ENCODE measurements at places on chromosomes 4 and X.

- no peak for DNase-seq
Observed at GRCh38 chrX:152923599-152923998, 25.7 kb downstream of the ZNF185 start.

DNA sequence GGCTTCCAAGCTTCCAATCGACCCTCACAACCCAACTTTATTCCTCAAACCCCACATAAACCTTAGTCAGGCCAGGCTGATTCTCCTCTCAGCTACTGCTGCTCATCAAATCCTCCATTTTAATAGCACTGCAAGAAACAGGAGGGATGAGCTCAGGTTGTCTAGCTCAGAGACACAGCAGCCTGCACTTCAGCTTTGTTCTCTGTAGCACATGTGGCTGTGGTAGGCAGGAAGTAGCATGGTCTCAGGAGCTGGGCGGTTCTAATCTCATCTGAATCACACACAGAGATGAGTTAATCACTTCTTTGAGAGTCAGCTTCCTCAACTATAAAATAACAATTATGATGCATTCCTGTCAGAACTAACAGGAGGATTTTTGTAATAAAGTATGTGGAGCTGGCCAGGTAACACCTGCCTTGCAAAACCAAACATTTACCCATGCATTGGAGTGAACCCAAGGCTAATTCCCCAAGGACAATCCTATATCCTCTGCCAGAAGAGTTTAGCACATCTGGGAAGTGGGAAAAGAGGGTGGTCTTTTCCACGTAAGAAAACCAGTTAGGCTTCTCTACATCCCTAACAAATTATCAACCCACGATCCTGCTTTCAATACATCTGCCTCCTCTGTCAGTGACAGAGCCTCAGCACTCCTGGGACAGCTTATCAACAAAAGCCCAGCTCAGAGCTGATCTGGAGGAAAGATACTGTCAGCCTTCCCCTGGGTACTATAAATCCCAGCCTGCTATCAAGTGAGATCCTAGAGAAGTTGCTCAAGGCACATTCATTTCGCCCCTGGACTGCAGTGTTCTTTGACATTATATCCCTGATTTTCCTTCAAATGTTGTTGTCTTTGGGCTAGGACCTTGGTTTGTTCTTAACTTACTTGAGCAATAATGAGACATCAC, 32.8 kb downstream of the ELOVL6 start:
- DNase-seq, result peak; percentile 37

DNA sequence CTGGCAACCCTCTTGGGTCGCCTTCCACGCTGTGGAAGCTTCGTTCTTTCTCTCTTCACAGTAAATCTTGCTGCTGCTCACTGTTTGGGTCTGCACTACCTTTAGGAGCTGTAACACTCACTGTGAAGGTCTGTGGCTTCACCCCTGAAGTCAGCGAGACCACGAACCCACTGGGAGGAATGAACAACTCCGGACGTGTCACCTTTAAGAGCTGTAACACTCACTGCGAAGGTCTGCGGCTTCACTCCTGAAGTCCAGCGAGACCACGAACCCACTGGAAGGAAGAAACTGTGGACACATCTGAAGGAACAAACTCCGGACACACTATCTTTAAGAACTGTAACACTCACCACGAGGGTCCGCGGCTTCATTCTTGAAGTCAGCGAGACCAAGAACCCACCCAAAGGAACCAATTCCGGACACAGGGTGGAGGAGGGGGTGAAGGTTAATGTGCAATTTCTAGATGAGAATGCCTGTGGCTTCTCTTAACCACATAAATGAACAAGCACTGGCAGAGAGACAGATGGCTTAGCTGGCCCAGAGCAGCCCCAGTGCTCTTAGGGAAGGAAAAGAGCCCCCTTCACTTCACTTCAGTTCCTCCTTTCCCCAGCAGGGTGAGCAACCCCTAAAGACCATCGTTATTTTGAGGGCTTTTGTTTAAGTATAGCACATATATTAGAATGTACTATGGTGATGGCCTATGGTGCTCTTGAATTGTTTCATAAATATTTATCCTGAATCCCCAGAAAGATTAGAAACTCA, 73.0 kb downstream of the LUZP4 start:
- DNase-seq, result no peak

DNA sequence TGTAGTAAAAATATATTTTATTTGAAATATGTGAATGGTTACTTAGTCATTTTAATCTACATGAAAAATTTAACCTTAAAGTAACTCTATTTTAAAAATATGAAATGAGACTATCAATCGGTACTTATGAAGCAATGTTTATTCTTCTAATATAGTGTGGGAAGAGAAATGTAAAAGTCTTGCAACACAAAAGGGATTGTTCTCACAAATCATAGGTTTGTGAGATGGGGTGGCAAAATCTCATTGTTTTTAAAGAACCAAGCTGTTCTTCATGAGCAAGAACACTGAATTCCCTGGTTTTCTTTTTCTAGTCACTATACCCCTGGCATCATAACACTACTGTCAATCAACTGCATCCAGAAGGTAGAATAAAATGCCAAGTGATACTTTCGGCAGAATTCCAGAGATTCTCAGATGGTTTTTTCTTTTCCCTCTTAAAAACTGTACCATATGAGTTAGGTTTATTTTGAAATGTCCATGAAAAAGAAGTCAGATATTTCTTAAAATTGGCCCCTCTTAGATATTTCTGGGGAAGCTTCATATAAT, 52.2 kb downstream of the SNCA start:
- DNase-seq, result no peak

- DNase-seq, result no peak
Observed at GRCh38 chrX:80388206-80388605, 32.0 kb upstream of the TENT5D start.

- no peak for DNase-seq
Observed at GRCh38 chr4:152534541-152535359, 1.1 kb downstream of the FBXW7 start.

DNA sequence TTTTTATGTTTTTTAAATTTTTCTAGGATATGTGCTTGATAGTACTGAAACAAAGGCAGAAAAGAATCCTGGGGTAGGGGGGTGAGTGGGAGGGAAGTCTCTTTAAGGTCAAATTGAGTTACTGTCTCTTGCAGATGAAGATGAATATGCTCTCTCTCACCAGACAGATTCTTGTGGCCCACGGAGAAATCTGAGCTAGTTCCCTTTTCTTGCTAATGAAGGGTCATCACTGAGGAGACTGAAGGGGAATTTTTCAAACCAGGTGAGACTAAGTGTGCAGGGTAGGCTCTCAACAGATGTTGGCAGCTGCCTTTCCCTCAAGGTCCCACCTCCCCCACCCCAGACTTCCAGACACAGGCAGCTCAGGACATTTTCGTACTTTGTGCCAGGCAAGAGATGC, 21.5 kb downstream of the FAM9C start:
- DNase-seq, result no peak

GRCh38 chrX:121755541-121755940, 708.1 kb downstream of the GLUD2 start:
- no peak for DNase-seq

DNA sequence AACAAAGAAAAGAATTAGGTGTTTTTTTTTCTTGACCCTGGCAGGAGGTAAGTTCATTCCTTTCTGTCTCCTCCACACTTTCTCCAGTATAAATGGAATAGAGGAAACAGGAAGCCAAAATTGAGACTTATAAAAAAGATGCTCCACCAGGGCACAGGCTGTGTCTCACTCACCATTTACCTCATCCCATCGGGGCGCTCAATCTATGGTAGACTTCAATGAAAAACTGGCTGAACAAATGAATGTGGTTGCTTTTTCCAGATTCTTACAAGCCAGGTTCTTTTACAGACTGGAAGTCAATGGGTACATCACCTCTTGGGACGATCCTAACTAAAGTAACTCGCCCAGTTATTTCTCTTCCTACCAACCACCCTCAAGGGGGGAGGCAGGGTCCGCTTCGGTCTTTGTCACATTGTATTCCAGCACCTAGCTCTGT, 685 bp downstream of the COMMD8 start:
- DNase-seq, result no peak

GRCh38 chrX:9604908-9605306, 140.0 kb downstream of the TBL1X start:
- no peak for DNase-seq

DNA sequence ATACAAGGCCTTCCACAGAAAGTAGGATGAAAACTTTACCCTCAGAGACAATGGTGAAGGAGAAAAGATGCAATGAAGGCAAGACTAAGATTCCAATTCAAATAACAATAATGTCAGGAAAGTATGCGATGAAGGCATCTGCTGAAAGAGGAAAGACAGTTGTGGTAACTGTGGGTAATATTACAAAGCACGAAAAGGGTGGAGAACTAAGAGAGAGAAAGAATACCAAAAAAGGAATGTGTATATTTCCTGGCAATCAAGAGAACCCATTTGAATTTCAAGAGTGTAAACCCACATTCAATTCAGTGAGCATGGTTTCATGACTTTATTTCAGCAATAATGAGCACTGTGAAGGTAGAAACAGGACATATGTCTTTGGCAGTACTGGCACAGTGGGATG, 225.5 kb downstream of the PALLD start:
- DNase-seq, result no peak

Data from stimulated activated CD8-positive, alpha-beta memory T cell treated with anti-CD3 and anti-CD28 coated beads, Interleukin-4, amount 100 ng/mL, for 1 hour (primary cell).